Omental fat pad (tissue), 4 donors: ENCODE measurements at places on chromosomes 13 and 19.

DNA sequence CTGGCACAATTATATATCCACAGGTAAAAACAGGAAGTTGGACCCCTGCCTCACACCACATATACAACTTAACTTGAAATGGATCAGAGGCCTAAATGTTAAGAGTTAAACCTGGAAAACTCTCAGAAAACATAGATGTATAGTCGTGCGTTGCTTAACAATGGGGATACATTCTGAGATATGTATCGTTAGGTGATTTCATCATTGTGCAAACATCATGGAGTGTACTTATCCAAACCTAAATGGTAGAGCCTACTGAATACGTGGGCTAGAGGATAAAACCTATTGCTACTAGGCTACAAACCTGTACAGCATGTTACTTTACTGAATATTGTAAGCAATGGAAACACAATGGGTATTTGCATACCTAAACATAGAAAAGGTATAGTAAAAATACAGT lies 14.8 kb upstream of the CALM3 start:
- no peak for DNase-seq

DNA sequence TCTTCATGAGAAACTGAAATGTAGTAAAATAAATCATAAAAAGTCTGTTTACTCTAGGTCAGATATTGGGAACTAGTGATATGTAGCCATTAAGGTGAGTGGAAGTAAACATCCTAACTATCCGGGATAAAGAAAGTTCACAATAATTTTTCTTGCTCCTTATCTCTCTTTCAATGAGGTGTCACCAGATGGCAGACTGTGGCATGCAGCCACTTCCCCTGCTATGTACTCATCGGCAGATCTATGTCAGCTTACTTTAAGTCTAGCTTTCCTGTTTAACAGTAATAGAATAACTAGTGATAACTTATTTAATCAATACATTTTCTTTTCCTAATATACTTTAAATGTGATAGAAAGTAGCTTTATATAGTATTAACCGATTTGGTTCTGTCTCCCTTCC lies 181.9 kb downstream of the NDFIP2 start:
- no peak for DNase-seq

GRCh38 chr13:48567515-48568369 lies 34.9 kb upstream of the RCBTB2 start:
- no peak for DNase-seq

GRCh38 chr13:51957377-51958216 lies 53.7 kb downstream of the ATP7B start:
- no peak for DNase-seq

- no peak for DNase-seq
These were observed 4.1 kb upstream of the ICAM3 start for GRCh38 chr19:10343495-10343894.

DNA sequence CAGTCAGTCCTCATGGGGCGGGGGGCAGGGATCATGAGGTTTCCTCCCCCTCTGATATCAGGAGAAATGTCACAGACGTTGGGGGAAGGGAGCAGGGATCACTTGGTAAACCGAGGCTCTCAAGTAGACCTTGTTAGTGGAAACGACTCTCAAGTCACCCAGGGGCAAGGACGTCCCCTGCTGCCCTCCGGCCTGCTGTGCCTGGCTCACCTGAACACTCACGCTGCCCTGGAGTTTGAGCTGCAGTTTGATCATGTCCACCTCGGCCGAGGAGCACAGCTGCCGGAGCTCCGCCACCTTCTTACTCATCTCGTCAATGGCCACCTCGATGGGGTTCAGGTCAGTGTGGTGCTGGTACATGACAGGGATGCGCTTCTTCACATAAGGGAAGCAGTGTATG lies 47.6 kb upstream of the SLC15A1 start:
- DNase-seq = no peak
